ENCODE measurements at places on chromosomes 12 and 14.

- DNase-seq = no peak
These were observed 260.5 kb upstream of the TMTC1 start for GRCh38 chr12:30044206-30044605.

DNA sequence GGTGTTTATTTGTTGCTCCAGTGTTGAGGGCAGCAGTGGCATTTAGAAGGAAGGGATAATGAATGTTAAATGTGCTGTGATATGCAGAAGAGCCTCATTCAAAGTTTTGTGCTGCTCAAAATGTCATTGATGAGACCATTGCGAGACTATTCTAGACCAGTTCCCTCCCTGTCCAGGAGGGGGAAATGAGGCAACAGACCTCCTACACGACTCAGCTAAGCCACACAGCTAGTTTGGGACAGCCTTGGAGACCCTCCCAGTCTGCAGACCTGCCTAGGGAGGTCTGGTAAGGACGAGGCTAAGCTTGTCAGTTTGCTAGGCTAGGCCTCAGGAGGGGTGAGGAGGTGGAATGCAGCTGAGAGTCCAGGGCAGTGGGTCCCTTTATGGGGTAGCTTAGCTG, 116.0 kb downstream of the NRXN3 start:
- no peak for DNase-seq

- no peak for DNase-seq
These were observed 881.3 kb upstream of the ATXN7L3B start for GRCh38 chr12:73656375-73656774.

DNA sequence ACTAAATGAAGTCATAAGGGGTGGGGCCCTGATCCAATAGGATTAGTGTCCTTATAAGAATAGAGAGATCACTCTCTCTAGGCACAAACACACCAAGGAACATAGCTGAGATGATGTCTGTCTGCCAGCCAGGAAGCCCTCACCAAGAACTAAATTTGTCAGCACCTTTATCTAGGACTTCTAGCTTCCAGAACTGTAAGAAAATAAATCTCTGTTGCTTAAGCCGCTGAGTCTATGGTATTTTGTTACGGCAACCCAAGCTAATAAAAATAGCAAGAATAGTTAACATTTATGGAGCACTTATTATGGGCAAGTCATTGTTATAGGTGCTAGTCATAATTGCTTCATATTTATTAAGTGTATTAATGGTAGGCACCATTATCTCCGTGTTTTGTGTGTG, 249.6 kb downstream of the MSRB3 start:
- no peak for DNase-seq

- no peak for DNase-seq
These were observed 4.4 kb upstream of the MAX start for GRCh38 chr14:65106736-65107135.

DNA sequence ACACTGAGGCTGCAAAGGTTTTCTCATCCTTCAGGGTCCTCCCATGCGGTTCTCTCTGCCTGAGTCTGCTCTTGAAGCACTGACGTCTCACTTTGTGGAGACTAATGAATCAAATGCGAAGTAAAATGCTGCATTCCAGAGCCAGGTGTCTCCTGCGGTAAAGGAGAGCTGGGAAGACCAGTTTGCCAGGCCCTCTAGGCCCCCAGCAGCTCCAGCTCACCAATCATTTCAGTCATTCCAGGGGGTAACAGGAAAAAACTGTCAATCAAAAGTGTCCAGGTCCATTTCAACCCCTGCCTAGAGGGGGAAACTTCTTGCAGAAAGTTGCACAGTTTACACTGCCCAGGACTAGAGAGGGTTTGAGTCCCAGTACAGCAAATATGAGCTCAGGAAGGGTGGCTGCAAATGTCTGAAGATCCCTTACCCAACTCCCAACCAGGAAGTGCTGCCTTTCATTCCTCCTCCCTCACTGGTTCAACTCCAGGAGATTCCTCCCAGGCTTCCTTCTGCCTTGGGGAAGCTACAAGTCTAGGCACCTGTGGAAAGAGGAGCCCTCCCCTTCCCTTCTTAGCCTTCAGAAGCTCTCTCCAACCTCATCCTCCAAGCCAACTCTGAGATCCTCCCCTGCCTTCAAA, 2.7 kb upstream of the NXPH4 start:
- DNase-seq = no peak

DNA sequence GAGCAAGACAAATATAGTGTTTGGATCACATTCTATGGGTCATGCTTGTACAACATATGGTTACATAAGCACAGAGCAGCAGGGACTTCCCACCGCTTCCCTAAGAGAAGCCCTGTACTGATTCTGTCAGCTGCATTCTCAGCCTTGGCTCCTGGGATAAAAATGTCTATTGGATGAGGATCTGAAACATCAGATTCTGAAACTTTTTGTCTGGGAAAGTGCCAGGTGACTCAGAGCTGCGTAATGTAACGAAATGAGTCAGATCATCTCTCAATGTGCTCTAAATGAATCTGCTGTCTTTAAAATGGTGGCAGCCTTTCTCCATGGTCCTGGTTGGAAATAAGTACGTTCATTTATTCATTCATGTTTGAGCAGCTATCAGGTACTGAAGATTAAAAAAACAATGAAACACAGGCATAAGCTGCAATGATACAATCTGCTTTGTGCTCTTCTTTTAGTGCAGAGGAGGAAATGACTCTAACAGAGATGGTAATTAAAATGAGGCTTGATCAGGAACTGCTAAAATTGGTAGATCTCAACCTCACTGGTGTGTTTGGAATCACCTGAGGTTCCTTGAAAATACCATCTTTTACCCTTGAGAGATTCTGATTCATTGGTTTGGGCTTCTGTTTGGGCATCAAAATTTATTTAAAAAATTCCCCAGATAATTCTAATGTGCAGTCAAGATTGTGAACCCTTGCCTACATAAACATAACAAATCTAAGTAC, 99.1 kb upstream of the NAP1L1 start:
- peak; percentile 94 for DNase-seq

- DNase-seq = peak; percentile 71
These were observed 2.9 kb upstream of the BDKRB1 start for GRCh38 chr14:96252999-96253539.

- peak; percentile 93 for DNase-seq
These were observed 1.9 kb upstream of the RIN3 start for GRCh38 chr14:92511453-92512238.

Measured in stromal cell of bone marrow (primary cell).